RWPE2 (cell line): ENCODE measurements at places on chromosomes 3 and 15.

- no peak for DNase-seq
These were observed 71.5 kb downstream of the LRRC28 start for GRCh38 chr15:99322643-99323405.

DNA sequence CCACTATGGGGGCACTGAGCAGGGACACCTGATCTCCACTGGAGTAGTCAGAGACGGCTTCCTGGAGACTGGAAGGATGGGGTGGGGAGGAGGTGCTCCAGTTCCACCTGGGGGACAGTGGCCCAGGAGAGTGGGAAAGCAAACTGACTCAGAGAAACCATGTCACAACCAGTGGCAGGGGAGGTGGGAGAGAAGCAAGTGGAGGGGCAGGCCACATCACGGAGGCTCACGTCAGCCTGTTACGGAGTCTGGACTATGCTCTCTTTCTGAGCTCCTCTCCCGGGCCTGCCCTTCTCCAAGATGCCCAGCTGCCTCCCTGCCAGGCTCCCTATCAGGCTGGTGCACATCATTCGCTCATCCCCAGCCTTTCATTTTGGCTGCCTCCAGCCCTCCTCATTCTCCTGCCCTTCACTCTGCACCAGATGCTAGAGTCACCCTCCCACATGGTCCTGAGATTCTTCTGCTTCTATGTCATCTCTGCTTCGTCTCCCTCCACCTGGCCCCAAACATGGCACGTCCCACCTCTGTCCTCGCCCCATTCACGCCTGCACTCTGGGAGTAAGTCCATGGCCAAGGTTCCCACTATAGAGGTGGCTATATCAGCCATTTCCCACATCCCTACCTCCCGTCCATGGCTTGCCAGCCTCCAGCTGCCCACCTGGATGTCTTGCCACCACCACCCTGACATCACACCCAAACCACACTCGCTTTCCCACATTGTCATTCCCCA is 100.3 kb downstream of the ADCY5 start:
- peak; percentile 32 for DNase-seq

DNA sequence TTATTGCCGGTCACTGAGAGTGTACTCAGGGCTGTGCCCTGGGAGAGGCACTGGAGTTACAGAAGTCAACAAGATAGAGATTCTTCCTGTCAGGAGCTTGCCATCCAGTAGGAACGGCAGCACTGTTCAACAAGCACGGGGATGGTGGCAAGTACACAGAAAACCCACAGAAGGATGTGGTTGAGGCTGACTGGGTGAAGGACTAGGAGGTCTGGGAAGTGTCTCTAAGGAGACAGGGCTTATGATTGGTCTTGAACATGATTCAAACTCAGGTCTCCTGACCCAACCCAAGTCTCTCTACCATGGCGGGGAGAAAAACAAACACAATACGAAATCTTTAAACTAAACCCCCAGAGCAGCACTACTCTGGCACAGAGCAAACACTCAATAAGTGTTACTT is 37.6 kb downstream of the ERICH6 start:
- DNase-seq = no peak

- no peak for DNase-seq
These were observed 161.5 kb upstream of the PFN2 start for GRCh38 chr3:150132101-150132749.

GRCh38 chr15:71364117-71364584 is 248.9 kb downstream of the THSD4 start:
- peak; percentile 86 for DNase-seq

GRCh38 chr3:152646004-152646403 is 188.9 kb upstream of the P2RY1 start:
- DNase-seq = no peak

GRCh38 chr15:77058468-77058867 is 12.4 kb downstream of the TSPAN3 start:
- DNase-seq = no peak

DNA sequence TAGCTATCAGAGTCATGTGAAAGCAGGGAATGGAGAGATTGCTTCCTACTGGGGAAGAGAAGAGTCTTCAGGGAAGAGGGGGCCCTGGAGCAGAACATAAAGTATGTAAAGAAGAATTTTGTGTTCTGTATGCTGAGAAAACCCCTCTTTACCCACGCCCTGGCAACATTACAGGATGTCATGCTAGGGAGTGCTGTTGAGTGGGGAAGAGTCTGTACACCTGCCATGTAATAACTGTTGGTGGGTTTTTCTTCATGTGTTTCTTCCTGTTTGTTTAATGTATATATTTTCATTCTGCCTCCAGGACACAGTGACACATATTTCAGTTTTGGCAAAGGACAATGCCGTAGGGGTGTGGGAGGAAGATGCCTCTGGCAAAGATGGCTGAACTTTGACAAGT is 122.8 kb upstream of the LPP start:
- DNase-seq = no peak

DNA sequence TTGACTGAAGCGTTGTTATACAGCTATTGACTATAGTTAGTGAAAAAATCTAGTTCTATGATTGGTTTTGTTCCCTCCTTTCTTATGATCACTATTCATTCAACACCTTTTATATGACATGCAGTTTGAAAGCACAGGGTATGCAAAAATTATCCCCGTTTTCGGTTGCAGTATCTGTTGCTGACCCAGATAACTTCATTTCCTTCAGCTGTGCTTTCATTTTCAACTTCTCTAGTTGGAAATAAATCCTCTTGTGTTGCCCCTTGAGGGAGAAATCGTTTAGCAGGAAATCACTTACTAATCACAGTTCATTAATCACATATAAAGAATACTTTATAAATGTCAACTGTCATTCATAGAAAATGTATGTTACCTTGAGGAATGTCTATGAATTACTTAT is 55.1 kb downstream of the MBNL1 start:
- no peak for DNase-seq

DNA sequence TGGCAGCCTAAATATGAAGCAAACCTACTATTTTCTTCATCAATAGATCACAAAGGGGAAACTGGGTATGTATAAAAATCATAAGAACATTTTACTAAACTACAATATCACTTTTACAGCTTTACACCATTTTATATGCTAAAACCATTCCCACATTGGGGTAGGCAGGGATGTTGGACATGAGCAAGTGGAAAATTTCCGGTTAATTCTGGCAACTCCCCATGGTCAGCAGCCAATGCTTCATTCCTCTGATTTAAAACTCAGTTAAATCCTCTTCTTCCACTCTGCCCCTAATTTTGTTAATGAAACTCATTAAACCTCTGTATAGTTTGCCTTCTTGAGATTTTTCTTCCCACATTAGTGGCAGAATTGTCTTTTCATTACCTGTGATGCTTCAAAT is 552.5 kb upstream of the NECTIN3 start:
- no peak for DNase-seq

DNA sequence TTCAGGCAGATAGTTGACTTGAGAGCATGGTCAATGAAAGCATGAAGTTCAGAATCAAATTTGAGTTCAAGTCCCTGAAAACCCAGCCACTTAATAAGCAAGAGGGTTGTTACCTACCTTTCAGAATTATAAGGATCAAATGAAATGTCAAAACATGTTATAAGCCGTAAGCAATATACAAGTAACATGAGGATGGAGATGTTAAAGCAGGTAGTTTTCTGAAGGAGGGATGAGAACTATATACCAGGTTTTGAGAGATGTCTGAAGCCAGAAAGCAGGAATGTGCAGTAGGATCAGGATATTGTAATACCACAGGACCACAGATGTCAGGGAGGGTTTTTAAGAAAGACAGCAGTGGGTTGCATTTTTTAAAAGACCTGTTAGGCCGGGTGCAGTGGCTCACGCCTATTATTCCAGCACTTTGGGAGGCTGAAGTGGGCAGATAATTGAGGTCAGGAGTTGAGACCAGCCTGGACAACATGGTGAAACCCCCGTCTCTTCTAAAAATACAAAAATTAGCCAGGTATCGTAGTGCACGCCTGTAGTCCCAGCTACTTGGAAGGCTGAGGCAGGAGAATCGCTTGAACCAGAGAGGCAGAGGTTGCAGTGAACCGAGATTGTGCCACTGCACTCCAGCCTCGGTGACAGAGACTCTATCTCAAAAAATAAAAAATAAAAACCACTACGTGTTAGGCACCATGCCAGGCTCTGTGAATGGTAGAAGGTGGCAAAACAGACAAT is 6.9 kb upstream of the EIF3J start:
- no peak for DNase-seq

GRCh38 chr15:35054380-35054779 is 30.7 kb downstream of the NANOGP8 start:
- DNase-seq = no peak

- DNase-seq = no peak
These were observed 954.5 kb downstream of the ZPLD1 start for GRCh38 chr3:103389356-103389755.

DNA sequence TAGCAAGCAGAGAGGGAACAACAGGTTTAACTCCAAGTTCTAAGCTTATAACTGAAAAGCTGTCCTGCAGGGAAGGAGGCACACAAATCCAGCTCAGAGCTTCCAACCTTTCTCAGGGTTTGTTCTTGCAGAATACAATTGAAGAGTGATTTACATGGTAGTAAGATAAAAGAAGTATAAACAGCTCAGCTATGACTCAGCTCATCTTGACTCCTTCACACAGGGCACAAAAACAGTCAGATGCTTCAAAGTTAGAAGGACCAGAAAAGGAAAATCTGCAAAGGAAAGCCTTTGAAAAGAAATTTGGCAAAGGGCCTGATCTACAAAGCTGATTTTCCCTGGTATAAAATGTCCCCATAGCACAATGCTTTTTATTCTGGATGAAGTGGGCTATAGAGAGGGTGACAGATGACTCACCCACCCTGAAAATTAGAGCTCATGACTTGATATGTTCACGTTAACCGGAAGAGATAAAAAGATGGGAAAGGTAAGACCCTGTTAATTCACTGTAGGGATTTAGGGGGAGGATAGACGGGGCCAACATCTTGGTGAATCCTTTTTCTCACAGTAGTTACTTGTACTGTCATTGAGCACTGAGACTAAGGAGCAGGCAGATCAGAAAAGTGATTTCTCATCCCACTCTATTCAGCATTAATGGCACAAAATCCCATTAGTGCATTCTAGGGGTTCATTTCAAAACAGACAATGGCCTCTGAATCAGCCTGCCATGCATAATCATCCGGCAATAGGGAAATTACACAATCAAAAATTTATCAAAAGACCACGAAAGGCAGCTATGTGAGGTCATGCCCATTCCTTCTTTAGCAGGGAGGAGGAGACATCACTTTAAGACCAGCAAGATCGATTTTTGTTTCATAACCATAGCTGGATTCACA is 143.5 kb downstream of the GAP43 start:
- no peak for DNase-seq

DNA sequence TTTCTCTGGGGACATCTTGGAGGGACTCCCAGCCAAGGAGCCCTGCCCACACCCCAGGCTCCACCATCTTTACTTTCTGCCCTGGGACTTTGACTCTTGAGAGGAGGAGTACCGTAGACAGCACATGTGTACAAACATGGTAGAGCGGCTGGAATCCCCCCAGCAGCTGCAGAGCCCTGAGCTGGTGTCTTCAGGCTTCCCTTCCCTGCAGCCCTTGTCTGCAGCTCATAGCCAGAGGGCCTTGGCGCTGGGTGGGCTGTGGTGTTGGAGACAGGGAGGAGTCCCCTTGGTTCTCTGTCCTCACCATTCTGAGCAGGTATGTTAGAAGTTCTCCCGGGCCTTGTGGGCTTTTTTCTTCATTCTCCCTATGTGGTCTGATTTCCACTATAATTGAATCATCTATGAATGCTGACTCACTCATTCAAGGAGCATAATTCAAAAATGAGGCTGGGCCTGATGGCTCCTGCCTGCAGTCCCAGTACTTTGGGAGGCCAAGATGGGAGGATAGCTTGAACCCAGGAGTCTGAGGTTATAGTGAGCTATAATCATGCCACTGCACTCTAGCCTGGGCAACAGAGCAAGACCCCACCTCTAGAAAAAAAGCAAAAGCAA is 97.8 kb upstream of the MEF2A start:
- DNase-seq = no peak

DNA sequence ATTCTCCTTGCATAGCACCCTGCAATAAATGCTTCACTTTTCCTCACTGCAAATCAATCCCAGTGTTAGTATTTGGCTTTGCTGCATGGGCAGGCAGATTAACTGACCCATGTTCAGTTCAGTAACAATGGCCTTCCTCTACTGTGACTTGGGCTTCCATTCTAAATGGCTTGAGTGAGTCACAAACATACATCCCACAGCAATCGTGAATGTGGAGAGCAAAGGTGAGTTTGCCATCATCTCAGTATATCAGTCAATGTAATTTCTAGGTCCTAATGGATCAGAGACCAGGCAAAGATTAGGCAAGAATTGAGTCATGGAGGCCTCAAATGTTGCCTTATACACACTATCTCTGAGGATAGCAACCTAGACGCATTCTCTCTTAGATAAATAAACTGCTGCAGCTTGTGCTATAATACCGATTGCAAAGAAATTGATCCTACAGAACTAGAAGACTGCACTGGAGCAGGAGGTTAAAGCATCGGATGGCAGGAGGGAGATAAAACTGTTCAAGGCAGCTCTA is 8.3 kb upstream of the ATP8B4 start:
- no peak for DNase-seq
